Activated CD8-positive, alpha-beta T cell treated with anti-CD3 and anti-CD28 coated beads for 36 hours (primary cell): ENCODE measurements at places on chromosomes 11 and 22. TPM values are rescaled to one million over a fixed set of nuclear protein-coding genes. Genes with fewer than 3 reads are reported as not detected.

GRCh38 chr11:134741453-134742223 lies 329.6 kb upstream of the B3GAT1 start:
- no peak overlapping the region for H3K4me3 ChIP-seq
- H3K36me3 ChIP-seq, result no peaks in the 10 kb centered on the region
- H3K4me1 ChIP-seq, result no peaks in the 10 kb centered on the region
- DNase-seq, result no peak
- no peak overlapping the region for H3K27ac ChIP-seq

- H3K27me3 ChIP-seq, result no peaks in the 10 kb centered on the region
- no peak overlapping the region for H3K27ac ChIP-seq
- no peak overlapping the region for H3K4me3 ChIP-seq
- no peaks in the 10 kb centered on the region for H3K36me3 ChIP-seq
- peaks cover 5% of the 10 kb centered on the region for H3K4me1 ChIP-seq
Measured at GRCh38 chr11:39361557-39361956, 2097.9 kb downstream of the LRRC4C start.

DNA sequence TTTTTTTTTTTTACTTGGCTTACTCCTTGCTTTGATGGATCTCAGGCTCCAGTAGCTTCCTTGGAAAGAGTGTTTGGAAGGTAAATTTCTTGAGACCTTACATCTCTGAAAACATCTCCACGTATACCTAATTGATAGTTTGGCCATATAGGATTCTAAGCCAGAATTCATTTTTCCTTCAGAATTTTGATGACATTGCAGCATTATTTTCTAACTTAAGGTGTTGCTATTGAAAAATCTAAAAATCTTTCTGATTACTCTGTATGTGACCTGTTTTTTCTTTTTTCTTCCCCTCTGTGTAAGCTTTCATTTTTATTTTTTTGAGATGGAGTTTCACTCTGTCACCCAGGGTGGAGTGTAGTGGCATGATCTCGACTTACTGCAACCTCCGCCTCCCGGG lies 23.1 kb upstream of the SPTBN2 start:
- no peak overlapping the region for H3K27ac ChIP-seq
- no peaks in the 10 kb centered on the region for H3K27me3 ChIP-seq
- H3K4me3 ChIP-seq, result no peak overlapping the region

DNA sequence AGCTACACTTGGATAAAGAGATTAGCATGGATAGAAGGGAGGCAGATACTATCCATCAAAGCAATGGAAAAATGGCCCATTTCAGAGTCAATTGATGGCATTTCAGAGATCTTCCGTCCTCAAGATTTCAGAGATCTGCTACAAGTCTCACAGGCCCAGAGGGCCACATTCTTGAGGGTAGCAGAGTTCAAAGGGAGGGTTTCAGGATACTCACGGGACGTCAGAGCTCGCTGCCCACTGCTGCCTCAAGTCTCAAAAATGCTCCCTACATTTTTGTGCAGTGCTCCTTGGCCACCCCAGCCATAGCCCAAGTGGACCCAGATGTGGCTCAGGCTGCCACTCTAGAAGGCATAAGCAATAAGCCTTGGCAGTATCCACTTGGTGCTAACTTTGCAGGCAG lies 24.9 kb downstream of the RTL6 start:
- peaks cover 3% of the 10 kb centered on the region for H3K4me1 ChIP-seq
- peaks cover 11% of the 10 kb centered on the region for H3K36me3 ChIP-seq
- no peak for DNase-seq
- H3K4me3 ChIP-seq, result no peak overlapping the region

GRCh38 chr11:64125676-64126075 lies 40.2 kb downstream of the MACROD1 start:
- H3K27ac ChIP-seq, result no peak overlapping the region
- H3K4me1 ChIP-seq, result peaks cover 8% of the 10 kb centered on the region
- no peak for DNase-seq
- no peaks in the 10 kb centered on the region for H3K27me3 ChIP-seq
- no peaks in the 10 kb centered on the region for H3K36me3 ChIP-seq

OR6A2 gene
- total RNA-seq, result 0.16 TPM

SMIM35 gene
- 0.27 TPM for total RNA-seq

INS gene
- total RNA-seq, result not detected

UCP2 gene
- total RNA-seq, result 252 TPM

CCDC73 gene
- not detected for total RNA-seq

DDI1 gene
- not detected for total RNA-seq

MFNG gene
- 160 TPM for total RNA-seq

MYOD1 gene
- not detected for total RNA-seq

KCNK4 gene
- not detected for total RNA-seq
